ENCODE measurements at places on chromosomes 16 and 17.

DNA sequence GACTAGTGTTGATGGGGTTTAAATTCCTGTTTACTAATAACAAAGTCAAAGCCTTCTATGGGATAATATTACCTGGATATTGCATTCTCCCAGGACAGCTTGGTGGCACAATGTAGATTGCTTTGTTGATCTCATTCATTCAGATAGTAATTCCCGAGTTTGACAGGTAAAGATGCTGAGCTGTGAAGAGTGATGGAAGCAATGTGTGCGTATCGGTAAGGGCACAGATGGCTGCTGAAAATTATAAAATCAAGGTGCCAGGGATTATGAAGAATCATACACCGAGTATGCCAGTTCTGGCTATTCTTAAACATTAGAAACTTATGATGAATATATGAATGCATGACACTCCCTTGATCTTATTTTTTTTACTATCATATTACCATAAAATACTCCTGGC lies 100.6 kb upstream of the CNTNAP4 start:
- DNase-seq, result no peak

DNA sequence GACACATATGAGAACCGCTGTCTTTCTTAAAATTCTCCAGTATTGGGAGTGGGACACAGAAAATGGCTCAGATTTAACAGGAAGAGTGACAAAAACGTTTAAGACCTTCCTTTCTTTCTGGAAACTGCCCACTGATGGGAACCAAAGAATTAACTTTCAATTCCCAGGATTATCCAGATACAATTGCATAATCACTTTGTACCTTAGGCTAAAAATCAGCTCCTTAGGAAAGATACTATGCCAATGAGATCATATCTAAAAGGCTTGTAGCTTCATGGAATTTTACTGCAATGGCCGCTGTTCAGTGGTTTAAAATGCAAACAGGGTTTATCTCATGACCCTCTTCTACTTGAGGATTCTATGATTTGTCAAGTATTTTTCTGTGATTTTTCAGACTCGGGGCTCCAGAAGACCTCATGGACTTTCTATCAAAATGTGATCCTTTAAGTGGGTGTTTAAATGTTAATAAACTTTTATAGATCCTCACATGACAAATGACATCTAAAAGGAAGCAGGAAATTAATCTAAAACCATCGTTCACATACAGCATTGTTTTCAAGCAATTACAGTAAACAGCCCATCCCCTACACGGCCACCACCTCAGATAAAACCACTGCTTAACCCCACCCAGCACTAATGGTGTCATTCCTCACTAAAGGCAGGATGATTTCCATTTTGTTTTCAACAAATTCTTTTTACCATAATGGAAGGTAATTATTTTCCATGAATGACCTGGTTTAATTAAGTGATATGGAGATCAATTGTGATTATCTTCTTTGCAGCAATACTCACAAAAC lies 31.6 kb upstream of the ERN1 start:
- no peak for DNase-seq

DNA sequence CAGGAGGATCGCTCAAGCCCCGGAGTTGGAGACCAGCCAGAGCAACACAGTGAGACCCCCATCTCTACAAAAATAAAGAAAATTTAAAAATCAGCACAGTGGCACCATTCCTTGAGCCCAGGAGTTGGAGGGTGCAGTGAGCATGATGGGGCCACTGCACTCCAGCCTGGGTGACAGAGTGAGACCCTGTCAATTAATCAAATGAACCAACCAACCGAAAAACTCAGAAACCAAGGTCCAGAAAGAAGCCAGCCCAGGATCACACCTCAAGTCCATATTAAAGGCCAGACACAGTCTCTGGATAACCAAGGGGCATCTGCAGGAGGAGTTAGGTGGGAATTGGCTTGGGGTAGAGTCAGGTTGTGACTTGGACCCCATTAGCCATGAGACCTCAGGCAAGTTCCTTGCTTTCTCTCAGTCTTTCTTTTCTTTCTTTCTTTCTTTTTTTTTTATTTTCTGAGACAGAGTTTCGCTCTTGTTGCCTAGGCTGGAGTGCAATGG lies 2.4 kb downstream of the HSD17B1 start:
- no peak for DNase-seq

- no peak for DNase-seq
Observed at GRCh38 chr16:48394355-48394703, 9.1 kb upstream of the SIAH1 start.

DNA sequence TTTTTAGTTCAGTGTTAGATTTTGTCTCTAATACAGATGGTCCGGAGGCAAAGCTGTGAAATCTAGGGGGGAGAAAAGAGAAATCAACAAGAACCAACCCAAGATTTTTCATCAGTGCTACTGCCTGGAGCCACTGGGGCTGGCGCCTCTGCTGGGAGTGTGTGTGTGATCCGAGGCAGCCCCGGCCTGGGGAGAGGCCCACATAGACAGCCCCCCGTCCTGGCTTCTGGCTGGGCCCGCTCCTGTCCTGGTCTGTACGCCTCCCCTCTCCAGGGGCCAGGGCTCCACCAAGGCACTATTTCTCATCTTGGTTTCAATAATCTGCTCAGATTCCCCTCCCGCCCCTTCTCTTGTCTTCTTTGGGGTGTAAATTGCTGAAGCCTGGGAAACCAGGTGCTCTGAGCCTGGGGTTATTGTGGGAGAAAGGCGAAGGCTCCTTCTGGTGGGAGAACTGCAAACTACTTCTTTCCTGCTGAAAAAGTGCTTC lies 7.8 kb downstream of the BAHCC1 start:
- no peak for DNase-seq

Data from M059J (cell line).